ENCODE measurements at places on chromosomes 11 and 22.

DNA sequence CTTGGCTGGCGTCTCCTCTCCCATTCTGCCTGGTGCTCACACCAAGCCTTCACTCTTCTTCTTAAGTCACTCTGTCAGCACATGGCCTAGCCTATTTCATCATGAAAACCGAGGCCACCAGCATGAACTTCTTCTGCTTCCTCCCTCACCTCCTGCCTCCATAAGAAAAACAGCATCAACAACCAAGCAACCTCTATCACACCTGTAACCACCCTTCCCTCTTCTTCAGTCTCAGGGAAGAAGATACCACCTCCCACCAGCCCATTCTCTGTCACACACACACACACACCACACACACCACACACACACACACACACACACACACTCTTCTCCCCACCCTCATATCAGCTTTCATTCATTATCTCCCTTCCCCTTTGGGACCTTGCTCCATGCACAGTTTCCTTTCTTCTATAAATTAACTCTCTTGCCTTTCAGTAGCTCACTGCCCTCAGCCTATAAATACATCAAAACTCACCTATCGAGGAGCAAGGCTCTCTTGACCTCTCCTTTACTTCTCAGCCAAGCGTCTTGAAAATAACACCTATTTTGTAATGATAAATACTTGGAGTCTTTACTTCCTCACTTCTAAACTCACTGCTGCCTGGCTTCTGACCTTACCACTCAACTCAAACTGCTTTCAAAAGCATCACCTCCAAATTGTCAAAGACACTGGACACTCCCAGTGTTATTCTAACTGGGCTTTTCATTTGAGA lies 36.6 kb downstream of the SC5D start:
- no peak for DNase-seq

DNA sequence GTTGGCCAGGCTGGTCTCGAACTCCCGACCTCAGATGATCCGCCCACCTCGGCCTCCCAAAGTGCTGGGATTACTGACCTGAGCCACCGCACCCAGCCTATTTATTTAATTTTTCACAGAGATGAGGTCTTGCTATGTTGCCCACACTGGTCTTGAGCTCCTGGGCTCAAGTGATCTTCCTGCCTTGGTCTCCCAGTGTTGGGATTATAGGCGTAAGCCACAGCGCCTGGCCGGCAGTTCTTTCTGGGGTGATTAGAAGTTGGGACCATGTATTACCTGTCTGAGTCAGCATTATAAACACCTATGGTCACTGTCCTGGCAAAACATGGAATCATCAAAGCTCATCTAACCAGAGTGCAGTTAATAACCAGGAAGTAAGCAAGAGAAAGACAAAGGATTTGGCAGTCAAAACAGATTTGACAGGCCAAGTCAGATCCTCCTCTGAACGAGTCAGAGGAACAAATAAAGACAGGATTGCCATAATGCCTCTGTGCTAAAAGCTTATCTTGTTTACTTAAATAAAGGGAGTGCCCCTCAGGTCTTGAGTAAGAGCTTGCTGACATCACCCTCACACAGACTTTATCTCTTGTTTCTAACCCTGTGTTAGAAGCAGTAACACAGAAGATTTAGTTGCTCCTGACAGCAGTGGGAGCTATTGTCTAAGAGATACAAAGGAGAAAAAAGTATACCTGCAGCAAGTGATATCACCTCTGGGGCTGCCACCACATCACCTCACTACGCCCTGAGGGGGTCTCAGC lies 3.7 kb downstream of the SERPIND1 start:
- no peak for DNase-seq

GRCh38 chr11:64877390-64878222 lies 815 bp downstream of the EHD1 start:
- no peak for DNase-seq

DNA sequence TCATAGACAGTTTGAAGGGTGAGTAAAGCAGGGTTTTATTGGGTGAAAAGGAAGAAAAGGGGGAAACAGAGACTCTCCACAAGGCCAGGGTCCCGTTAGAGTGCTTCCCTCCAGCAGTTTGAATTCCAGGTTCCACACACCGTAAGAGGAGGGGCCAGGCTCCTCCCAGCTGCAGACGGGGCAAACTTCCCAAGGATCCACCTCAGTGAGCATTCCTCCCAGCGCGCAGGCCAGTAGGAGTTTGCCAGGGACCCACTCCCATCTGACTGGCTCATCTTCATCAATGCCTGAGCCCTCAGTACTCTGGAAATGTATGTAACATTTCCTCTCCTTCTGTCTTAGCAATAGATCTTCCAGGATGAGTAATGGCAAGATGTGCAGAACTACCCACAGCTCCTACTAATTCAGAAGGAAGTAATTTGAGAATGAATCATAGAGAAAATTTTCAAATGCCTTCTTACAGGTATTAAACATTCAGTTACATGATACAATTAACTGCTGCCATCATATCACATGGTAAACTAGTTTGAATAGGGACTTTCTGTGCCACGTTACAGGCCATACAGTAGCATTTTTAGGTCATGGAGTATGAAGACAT lies 34.0 kb upstream of the TRPC6 start:
- no peak for DNase-seq

DNA sequence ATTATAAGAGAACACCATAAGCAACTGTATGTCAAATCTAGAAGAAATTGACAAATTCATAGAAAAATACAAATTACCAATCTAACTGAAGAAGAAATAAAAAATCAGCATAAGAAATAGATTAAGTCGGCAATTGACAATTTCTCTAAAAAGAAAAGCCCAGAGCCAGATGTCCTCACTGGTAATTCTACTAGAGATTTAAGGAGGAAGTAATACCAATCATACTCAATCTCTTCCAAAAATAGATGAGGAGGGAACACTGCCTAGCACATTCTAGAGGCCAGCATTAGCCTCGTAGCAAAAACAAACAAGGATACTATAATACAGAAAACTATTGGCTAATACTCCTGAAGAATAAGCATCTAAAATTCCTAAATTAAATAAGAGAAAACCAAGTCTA lies 40.4 kb upstream of the IGLL5 start:
- DNase-seq: no peak

DNA sequence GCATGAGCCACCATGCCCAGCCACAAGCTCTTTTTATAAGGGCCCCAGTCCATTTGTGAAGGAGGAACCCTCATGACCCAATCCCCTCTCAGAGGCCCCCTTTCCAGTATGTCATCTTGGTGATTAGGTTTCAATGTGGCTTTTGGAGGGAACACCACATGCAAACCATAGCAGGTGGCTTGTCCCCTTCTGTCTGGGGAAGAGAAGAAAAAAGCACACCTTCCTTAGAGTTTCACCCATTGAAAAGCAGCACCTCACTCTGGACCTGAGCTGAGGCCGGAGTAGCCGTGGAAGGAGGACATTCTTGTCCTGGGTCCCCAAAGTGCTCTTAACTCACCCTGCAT lies 25.4 kb downstream of the NEAT1 start:
- no peak for DNase-seq

GRCh38 chr11:119622454-119623143 lies 106.4 kb downstream of the NECTIN1 start:
- DNase-seq: no peak

GRCh38 chr11:112564228-112564955 lies 303.7 kb upstream of the PLET1 start:
- DNase-seq: no peak

GRCh38 chr11:59151761-59152160 lies 9.1 kb downstream of the FAM111A start:
- DNase-seq: no peak

- DNase-seq: no peak
Observed at GRCh38 chr11:20351751-20352262, 11.7 kb upstream of the HTATIP2 start.

DNA sequence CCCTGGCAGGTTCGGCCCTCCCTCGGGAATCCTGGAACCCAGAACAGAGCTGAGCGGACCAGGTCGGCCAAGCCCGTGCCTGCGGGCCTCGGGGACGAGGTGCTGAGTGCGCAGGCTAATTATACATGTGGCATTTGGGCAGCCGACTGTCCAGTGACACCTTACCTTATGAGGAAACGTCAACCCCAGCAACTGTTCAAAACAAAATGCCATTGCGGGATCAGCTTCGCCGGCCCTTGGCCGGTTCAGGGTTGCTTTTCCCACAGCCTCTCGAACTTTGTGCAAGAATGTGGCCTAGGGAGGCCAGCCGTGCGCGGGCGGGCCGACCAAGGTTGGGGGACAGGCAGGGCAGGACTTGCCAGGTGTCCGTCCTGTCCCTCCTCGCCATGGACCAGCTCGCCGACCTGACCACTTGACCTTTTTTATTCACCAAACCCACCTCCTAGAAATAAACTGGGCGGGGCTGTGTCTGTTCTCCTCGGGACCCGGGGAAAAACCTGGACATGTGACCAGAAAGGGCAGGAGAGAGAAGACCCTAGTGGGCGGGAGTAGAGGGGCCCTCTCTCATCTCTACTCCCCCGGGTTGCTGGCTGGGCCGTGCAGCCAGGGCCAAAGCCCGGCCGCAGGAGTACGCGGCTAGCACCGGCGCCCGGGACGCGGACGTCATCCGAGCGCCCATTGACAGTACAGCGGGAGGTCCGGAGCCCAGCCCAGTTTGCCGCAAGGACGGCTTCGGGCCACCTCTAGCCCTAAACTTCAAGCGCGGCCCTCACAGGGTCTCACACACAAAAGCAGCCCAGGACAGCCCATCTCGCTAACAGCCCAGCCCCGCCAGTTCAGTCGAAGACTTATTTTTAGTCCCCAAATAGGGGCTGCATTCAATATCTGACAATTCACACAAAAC lies 134.3 kb upstream of the C11orf58 start:
- no peak for DNase-seq

- DNase-seq: no peak
Observed at GRCh38 chr22:47292546-47293320, 530.3 kb downstream of the TBC1D22A start.

DNA sequence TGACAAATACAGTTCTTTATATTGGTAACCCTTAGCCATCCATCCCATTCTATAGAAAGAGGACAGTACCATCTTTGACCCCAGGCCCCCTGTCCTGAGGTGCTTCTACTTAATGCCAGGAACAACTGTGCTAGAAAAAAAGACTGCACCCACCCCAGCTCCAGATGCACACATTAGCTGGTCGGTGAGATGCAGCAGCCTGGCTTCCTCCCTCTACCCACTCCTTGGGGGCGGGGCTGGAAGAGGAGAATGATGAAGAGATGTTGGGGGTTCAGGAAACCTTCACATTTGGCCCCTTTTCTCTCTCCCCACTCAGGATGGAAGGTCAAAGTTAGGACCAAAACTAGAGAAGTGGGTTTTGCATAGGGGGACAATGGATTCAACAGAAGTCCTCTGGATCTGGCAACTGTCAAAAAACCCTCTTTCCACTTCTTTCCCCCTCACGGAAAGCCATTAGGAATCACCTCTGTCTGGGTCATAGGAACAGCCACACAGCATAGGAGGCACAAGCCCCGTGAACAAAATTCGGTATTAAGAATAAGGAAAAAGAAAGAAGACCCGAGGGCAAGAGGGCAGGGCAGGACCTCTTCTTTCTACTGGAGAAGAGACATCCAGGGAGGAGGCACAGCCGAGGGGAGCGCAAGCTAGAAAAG lies 755 bp downstream of the NRIP3 start:
- no peak for DNase-seq

DNA sequence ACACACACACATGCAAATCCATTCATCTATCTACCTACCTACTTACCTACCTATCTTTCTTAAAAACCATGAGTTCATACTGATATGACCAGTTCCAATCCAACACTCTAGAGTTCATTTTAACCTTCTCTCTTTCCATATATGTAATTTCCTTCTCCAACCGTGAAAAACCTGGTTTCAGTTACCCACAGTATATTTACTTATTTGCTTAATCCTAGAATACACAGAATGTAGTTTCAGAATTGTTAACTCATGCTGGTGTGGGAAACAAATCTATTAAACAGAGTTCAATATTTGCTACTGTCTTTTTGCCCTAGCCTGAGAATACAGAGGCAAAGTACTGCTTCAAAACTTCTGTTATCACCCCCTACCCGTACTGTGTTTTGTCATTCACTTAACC lies 101.3 kb downstream of the RRM1 start:
- no peak for DNase-seq

DNA sequence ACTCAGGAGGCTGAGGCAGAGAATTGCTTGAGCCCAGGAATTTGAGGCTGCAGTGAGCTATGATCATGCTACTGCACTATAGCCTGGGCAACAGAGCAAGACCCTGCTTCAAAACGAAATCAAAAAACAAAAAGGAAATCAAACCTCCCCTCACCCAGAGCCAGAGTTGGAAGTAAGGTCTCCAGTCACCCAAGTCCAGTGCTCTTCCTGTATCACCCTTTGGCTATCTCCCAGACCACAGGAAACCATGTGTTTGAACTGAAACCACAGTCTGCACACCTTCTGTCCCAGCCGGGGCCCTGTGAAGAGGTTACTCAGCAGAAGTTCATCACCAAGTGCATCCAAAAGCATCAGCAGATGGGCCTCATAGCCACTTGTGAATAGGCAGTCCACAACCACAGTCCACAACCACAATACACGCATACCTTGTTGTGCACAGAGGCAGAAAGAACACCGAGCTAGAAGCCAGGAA lies 4.6 kb downstream of the MYH9 start:
- no peak for DNase-seq

DNA sequence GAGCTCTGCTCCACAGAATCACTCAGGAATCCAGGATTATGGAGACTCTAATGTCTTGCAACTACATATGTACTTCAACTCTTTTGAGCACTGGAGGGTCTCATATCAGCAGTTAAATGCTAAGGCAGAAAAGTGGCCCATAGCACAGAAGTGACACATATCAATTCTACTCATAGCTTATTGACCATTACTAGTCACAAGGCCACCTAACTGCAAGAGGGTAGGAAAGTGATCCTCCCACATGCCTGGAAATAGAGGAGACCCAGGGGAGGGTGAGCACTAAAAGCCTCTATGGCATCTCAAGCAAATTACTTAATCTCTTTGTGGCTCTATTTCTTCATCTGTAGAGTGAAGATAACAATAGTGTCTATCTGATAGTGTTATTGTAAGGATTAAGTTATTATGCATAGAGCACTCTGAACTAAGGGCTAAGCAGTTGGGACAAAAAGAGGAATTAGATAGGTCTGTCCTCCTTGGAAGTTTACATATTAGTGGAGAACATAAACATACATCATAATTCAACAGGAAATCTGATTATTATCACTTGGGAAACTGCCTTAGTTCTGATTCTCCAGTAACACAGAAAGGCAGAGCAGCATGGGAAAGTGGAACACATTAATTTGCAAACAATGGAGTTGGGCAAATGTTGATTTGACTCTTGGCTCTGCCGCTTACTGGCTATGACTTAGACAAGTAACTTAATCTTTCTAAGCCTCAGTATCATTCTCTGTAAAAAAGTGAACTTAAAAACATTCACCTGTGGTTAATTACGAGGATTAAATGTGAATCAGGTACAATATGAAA lies 25.1 kb upstream of the USP47 start:
- no peak for DNase-seq

- no peak for DNase-seq
Observed at GRCh38 chr11:94134651-94135512, 6.2 kb downstream of the PANX1 start.

Data from activated effector memory CD4-positive, alpha-beta T cell treated with Interleukin-2 at 50 U/mL for 16 hours (primary cell).